DMS79 treated with DMSO at 0.1 percent for 48 hours (cell line): ENCODE measurements at places on chromosomes 13 and 19.
A peak's percentile ranks its signal among the peaks of the same experiment; 100 is the strongest.

DNA sequence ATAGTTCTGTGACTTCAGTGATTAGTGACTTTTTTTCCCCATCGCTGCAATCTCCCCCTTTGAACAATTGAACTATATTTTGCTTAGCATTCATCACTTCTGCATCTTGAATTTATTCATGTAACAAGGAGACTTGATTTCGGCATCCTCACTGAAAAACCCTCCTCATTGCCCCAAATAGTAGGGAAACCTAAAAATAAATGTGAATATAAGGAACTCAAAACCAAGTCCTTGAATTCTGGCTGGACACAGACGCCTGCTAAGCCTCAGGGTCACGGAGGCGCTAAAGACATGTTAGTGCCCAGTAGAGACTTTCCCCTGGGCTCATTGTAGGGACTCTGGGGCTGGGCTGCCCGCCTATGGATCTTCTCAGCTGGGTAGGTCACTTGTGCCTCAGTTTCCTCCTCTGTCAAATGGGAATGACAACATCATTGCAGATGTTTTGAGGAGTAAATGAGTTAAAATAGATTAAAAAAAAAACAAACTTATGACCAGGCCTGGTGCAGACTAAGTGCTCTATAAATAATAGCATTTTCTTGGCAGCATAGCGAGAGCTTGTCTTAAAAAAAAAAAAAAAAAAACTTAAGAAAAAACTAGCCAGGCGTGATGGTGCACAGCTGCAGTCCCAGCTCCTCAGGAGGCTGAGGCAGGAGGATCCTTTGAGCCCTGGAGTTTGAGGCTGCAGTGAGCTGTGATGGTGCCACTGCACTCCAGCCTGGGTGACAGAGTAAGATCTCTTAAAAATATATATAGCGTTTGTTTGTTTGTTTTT is 1.8 kb upstream of the ADGRE5 start:
- DNase-seq: no peak

DNA sequence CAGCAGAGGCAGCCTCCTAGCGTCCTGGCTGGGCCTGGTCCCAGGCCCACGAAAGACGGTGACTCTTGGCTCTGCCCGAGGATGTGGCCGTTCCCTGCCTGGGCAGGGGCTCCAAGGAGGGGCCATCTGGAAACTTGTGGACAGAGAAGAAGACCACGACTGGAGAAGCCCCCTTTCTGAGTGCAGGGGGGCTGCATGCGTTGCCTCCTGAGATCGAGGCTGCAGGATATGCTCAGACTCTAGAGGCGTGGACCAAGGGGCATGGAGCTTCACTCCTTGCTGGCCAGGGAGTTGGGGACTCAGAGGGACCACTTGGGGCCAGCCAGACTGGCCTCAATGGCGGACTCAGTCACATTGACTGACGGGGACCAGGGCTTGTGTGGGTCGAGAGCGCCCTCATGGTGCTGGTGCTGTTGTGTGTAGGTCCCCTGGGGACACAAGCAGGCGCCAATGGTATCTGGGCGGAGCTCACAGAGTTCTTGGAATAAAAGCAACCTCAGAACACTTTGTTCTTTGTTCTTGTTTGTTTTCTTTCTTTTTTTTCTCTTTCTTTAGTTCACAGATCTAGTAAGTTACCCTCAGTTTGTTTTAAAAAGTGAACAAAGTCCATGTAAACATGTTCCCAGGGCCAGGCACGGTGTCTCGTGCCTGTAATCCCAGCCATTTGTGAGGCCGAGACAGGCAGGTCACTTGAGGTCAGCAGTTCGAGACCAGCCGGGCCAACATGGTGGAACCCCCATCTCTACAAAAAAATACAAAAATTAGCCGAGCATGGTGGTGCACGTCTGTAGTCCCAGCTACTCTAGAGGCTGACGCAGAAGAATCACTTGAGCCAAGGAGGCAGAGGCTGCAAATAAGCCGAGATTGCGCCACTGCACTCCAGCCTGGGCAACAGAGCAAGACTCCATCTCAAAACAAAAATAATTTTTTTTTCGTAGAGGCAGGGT is 10.2 kb downstream of the ANGPTL4 start:
- no peak for DNase-seq

GRCh38 chr19:50826492-50827240 is 3.1 kb upstream of the KLK1 start:
- DNase-seq: no peak

GRCh38 chr19:2610637-2611482 is 91.6 kb downstream of the GNG7 start:
- peak; percentile 61 for DNase-seq

- DNase-seq: peak; percentile 34
Measured at GRCh38 chr19:9139609-9140158, 513 bp upstream of the ZNF317 start.

DNA sequence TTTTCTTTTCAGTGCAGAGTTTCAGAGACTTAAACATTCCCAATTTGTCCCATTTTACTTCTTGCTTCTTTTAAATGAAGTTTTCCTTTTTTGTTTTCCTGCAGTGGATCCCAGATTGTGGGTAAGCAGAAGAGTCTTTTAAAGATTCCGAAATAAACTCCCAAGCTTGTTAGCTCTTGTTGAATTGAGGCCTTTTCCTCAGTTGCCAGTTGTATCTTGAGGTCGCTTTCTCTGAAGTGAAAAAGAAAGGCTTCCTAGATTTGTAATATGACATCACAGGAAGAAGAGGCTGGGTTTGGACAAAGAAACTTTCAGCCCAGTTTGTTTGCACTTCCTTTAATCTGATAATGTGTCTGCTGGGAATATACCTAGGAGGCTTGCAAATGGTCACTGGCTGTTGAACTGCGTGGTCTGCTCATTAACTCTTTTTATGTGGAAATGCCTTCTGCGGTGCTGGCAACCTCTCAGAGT is at the start of gene LPAR6:
TSS of gene LPAR6 (minus strand) at position 233 of the 471 bp plus-strand sequence. CDS start 690 bp downstream, outside the sequence.
- DNase-seq: no peak

DNA sequence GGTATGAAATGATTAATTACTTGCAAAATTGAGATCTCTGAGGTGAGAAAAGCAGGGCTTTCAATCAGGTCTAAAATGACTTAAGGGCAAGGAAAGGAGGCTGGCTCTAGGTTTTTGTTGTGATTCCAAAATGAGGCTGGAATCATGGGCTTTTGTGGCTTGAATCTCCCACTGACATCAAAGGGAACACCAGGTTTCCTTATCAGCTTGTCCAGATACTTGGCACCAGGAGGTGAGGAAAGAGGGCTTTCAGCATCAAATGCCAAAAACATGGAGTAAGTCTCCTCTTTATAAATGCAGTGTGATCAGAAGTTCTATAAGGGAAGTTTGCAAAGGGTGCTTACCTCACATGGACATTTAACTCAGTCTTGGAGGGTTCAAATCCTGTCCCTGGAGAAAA is 402.3 kb downstream of the NDFIP2 start:
- no peak for DNase-seq

DNA sequence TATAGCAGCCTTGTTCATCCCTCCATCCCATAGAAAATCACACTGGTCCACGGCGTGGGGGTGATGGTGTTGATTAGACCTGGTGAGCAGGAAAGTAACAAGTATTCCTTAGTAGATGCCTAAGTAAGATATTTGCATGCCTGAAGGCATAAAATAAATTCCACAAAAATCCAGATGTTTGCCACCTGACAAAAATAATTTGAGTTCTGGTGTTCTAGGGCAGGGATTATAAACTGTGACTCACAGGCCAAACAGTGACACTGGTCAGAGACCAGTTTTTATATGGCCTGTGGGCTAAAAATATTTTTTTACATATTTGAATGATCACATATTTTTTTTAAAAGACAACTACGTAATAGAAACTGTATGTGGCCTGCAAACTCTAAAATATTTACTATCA is 310.7 kb downstream of the RFC3 start:
- no peak for DNase-seq

- DNase-seq: no peak
Measured at GRCh38 chr19:45920458-45920857, 5.9 kb upstream of the NANOS2 start.

DNA sequence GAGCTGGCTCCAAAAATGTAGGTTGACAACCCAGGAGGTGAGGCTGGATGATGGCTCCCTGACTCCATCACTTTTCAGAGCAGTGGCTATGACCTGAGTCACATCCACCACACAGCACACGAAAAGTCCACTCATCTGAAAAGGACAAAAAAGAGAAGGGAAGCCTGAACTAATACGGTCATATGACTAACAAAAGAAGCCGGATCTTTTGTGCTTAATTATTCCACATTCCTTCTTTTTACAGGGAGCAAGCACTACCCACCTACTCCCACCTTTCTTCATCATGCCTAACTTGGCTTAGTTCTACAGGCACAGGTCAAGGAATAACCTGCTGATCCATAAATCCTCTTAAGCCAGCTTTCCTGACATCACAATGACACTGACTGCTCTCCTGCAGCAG is 601.3 kb upstream of the MIR17HG start:
- no peak for DNase-seq

GRCh38 chr13:51249770-51250741 is 27.9 kb downstream of the FAM124A start:
- no peak for DNase-seq

GRCh38 chr19:45752639-45753038 is 16.4 kb downstream of the SIX5 start:
- no peak for DNase-seq

DNA sequence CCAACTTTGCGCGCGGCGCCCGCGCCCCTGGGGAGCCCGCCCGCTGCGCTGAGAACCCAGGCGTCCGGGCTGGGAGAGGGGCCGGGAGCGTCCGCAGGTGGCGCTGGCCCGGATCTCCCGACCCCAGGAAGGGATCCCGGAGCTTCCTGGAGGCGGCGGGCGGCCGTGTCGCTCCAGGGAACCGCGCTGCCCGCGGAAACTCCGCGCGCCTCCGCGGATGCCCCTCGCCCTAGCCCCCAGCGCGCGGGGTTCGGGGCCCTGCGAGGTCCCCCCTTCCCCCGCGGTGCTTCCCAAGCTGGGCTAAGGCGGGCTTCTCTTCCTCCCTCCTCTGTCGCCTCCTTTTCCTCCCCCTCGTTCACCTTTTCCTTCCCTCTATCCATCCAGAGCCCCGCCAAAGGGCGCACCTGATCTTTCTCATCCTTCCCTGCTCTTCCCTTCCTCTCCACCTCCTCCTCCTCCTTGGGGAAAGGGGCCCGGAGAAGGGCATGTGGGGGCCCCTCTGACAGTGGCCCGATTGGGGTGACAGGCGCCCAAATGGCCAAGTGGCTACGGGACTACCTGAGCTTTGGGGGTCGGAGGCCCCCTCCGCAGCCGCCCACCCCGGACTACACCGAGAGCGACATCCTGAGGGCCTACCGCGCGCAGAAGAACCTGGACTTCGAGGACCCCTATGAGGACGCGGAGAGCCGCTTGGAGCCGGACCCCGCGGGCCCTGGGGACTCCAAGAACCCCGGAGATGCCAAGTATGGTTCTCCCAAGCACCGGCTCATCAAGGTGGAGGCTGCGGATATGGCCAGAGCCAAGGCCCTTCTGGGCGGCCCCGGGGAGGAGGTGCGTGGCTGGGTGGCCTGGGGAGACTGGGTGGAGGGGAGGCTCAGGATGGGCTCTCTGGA is 710 bp downstream of the SHD start:
- DNase-seq: no peak

GRCh38 chr13:28129911-28130693 is 8.2 kb upstream of the PAN3 start:
- DNase-seq: no peak

- no peak for DNase-seq
Measured at GRCh38 chr19:44772959-44773358, 4.7 kb upstream of the CBLC start.

DNA sequence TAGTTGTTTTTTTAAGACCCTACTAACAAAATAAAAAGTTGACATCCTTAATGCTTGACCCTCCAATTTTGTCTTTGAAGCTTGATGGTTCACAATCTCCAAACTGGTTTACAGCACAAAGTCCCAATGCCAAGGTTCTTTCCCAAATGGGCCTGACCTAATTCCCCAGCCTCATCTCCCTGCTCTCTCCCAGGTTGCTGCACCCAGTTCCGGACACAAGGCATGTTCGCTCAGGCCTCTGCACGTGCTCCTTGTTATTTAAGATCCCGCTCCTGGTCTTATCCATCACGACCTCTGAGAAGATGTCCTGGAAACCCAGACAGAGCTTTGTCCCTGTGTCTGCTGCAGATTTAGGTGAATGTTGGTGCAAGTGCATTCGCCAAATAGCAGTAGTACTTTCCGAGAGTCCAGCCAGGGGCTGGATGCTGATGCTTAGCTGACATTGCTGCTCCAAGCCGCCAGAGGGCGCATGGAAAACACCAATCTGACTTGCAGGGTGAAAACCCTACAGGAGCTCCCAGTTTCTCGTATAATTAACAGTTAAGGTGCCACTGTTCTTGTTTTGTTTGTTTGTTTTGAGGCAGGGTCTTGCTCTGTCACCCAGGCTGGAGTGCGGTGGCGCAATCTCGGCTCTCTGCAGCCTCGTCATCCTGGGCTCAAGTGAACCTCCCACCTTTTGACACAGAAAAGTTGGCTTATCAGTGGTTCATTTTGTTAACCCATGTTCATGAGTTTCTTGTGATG is 18.5 kb downstream of the LYPD3 start:
- peak; percentile 37 for DNase-seq

DNA sequence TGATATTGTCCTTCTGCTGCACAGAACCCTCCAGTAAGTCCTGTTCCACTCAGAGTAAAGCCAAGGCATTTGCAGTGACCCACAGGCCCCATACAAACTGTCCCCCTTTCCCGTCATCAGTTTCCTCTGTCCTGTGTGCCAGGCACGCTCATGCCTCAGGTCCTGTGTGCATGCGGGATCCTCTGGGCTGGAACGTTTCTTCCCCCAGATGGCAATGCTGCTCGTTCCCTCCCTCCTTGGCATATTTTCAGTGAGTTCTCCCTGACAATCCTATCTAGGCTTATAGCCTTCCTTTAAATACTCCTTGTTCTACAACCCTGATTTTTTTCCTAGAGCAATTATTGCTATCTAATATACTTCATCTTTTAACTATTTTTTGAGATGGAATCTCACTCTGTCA is 5.7 kb downstream of the OPA3 start:
- DNase-seq: no peak

GRCh38 chr13:79659121-79659521 is 178.2 kb downstream of the NDFIP2 start:
- no peak for DNase-seq

- DNase-seq: no peak
Measured at GRCh38 chr13:109412283-109412901, 374.0 kb downstream of the IRS2 start.

GRCh38 chr19:56839652-56840450 is 675 bp downstream of the PEG3 start:
- no peak for DNase-seq

- no peak for DNase-seq
Measured at GRCh38 chr13:91546900-91547299, 148.5 kb downstream of the GPC5 start.

DNA sequence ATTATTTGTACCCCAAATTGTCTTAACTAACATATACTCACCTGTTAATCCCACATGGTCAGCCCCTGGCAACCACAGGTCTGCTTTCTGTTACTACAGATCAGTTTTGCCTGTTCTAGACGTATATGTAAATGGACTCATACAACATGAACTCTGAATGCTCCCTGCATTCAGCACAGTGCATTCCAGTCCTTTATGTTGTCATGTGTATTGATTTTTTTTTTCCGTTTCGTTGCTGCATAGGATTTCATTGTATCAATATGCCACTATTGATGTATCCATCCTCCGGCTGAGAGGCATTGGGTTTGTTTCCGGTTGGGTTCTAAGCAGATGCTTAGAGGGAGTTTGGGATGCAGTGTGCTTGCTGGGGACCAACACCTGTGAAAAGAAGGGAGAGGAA is 36.1 kb upstream of the TNFRSF19 start:
- DNase-seq: no peak

GRCh38 chr19:13146763-13147563 is 3.2 kb downstream of the STX10 start:
- no peak for DNase-seq

- DNase-seq: no peak
Measured at GRCh38 chr13:95267662-95268342, 33.4 kb downstream of the ABCC4 start.

GRCh38 chr13:41848435-41849255 is 112.3 kb downstream of the VWA8 start:
- DNase-seq: no peak
